IMR-90 (cell line): ENCODE measurements at places on chromosomes 11 and 22. TPM values are rescaled to one million over a fixed set of nuclear protein-coding genes. Genes with fewer than 3 reads are reported as not detected.
A peak's percentile ranks its signal among the peaks of the same experiment; 100 is the strongest.

GRCh38 chr11:3052567-3052966, 4.7 kb downstream of the CARS1 start:
- DNase-seq, result no peak

BIK gene
- 0.18 and 0.28 TPM in 2 replicates for total RNA-seq

- peak; percentile 58 for DNase-seq
These were observed 7.2 kb downstream of the POLD4 start for GRCh38 chr11:67345920-67346819.

ART1 gene
- not detected in 2 replicates for total RNA-seq

C11orf91 gene
- not detected in 2 replicates for total RNA-seq

- no peak for DNase-seq
These were observed 52.8 kb downstream of the CYTH4 start for GRCh38 chr22:37334859-37335805.

DNA sequence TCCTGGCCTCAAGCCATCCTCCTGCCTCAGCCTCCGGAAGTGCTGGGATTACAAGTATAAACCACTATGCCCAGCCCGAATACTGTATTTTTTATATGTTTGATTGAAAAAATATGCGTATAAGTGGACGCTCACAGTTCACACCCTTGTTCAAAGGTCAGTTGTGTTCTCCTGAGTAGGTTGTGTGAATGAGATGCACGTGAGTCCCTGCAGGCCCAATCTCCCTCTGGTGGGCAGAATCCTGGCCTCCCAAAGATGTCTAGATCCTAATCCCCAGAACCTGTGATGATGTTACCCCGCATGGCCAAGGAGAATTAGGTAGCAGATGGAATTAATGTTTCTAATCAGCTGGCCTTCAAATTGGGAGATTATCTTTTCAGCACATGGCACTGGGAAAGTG, 41.9 kb downstream of the CTTN start:
- DNase-seq, result no peak

TALDO1 gene
- total RNA-seq, result 147 and 156 TPM in 2 replicates

DNA sequence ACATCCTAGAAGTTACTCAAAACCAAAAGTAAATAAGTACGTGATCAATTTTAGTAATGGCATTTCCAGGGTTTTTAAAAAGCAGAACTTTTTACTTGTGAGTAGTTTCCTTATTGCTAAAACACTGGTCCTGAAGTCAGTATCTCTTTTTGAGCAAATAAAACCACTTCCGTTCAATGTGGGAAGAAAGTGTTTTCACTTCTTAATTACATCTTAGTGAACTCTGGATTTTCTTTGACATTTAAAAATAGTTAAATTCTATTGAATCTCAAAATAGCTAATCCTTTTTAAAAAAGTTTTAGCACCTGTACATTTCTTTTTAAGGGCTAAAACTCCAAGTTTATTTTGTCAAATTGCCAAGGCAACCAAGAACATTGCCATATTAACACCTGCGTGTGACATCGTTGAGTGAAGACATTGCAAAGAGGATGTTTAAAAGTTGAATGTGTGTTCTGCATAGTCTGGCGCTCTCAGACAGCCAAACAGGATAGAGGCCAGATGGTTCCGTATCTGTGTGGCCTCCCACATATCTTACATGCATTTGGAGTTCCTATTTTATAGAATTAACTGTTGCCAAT, 17.2 kb upstream of the OR5B21 start:
- DNase-seq, result no peak

DNA sequence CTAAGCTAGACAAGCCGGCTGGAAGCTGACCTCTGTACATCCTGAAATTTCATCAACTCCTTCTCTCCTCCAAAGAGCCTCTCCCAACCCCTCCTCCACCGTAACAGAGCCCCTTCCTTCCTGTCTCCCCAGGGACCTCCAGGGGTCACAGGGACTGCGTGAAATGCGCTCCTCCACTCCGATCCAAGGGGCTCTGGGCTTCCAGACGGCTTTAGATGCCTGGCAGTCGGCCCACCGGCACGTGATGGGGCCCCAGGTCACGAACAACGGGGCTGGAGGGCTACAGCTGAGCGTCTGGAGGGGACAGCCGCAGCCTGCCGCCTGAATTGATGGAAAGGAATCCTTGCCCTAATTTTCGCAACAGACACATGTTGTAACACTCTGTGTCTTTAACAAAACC, 264.1 kb downstream of the MN1 start:
- no peak for DNase-seq

DNA sequence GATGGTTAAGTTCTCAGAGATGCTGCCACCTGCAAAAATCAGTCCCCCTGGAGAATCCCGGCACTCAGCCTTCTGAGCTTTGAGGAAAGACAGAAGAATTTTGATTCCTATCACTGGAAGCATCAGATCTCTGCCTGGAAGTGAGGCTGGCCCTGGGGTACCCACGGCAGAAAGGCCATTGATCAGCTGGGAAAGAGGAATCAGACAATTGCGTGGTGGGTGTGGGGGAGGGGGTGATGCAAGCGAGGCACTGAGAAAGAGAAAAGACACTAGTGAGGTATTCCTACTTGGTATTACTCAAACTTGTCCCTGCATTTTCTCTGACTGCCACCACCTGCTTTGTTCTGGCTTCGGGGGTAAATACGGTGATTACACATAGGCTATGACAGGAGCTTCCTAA, 96.1 kb downstream of the FEZ1 start:
- no peak for DNase-seq

- no peak for DNase-seq
These were observed 36.2 kb upstream of the RAPSN start for GRCh38 chr11:47485107-47485506.

DNA sequence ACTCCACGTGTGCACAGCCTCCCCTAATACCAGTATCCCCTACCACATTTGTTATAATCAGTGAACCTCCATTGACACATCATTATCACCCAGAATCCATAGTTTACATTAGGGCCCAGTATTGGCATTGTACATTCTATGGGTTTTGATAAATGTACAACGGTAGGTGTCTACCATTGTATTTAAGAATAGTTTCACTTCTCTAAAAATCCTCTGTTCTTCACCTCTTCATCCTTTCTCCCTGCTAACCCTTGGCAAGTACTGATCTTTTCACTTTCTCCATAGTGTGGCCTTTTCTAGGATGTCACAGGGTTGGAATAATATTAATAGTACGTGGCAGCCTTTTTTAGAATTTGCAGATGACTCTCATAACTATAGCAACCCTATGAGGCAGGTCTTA, 353.8 kb downstream of the DDX10 start:
- no peak for DNase-seq

DNA sequence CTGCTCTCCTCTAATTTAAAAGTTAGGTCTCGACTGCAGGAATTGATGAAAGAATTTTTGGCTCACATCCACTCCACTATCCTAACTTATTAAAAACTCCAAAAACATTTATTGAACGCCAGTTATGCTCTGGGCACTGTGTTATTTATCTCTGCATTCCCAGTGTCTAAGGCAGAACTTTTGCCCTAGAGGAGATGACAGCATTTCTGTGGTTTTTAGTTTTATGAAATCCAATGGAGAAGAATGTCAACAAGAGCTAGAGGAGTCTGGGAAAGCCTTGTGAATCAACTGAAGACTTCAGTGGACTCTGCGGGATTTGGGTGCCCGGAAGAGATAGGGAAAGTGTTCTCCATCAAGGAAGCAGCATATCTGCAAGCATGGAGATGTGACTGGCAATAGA, 217.0 kb upstream of the PGR start:
- peak; percentile 20 for DNase-seq

DNA sequence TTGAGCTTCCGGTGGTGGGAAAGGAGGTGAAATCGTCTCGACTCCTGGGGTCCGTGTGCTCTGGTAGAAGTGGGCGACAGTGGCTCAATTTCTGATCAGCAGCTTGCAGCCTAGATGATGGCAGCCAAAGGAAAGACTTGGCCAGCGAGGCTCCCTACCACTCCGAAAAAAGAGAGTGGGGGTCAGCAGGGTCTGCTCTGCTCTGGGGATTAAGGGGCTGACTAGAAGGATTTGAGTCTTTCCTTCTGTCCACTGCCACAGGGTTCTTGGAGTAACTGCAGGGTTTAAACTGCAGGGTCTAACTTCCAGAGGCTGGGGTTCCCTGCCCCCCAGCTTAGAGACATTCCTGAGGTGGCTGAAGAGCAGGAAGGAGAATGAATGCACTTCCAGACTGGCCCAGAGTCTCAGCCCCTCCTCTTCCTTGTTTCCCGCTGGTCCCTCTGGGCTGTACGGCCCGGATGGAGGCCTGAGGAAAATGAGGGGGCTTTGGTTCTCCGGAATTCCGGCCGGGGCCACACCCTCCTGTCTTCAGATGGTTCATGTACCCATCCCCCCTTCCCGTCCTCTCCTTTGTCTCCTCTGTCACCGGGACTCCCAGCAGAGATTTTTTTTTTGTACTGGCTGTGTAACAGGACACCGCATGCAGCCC, 907 bp downstream of the SERPINH1 start:
- DNase-seq, result peak; percentile 56

DNA sequence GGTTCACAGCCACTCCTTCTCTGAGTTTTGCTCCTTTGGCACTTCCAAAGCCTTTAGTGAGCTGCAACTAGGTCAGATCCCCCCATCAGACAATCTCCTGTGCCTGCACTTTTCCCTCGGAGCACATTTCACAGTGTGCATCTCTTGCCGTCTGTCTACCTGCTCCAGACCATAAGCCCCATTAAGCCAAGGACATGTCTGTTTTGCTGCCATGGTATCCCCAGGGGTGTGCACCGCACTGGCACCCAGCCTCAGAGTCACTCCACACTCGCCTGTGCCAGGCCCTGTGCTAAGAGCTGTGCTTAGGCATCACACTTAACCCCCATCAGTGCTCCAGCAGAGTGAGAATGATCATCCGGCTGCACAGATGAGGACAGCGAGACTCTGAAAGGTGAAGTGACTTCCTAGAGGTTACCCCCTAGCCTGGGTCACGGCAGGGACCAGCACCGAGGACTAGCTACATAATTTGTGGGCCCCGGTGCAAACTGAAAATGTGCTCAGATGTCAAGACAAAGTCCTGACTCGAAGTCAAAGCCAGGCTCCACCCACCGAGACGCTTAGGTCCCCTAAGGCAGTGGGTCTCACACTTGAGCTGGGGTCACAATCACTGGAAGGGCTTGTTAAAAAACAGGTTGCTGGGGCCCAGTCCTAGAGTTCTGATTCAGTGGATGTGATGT, 33.9 kb downstream of the ARRB1 start:
- DNase-seq, result no peak

MS4A6E gene
- total RNA-seq, result not detected in 2 replicates
